Activated T-helper 9 cell treated with anti-CD3 and anti-CD28 coated beads, Interleukin-2, amount 50 U/mL, for 16 hours (primary cell): ENCODE measurements at places on chromosomes 6 and 20.

DNA sequence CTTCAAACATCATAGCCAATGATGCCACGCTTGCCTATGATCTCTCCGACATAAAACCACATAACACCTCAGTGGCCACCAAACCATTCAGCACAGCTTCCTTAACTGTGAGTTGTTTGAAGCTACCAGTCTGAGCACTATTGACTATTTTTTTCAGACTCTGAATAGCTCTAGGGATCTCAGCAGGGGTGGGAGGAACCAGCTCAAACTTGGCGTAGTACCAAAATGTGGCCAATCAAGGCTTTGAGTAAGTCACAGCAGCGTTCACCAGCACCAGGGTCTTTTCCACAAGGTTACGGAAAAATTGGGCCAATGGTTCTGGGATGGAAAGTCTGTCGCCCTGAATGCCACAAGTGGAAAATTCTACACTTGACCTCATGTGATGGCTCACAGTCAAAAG is 70.6 kb downstream of the SMPDL3A start:
- no peak for DNase-seq

GRCh38 chr6:169396554-169397163 is 143.0 kb upstream of the THBS2 start:
- no peak for DNase-seq

DNA sequence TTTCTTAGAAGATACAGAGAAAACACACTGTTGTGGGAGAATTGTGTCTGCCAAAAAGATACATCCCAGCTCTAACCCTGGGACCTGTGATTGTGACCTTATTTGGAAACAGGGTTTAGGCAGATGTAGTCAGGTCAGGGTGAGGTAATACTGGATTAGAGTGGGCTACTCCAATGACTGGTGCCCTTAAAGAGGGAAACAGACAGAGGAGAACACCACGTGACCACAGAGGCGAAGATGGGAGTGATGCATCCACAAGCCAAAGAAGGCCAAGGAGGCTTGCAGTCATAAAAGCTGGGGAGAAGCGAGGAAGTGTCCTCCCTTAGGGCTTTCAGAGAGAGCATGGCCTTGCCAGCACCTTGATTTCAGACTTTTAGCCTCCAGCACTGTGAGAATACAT is 35.6 kb downstream of the SLC52A3 start:
- no peak for DNase-seq

DNA sequence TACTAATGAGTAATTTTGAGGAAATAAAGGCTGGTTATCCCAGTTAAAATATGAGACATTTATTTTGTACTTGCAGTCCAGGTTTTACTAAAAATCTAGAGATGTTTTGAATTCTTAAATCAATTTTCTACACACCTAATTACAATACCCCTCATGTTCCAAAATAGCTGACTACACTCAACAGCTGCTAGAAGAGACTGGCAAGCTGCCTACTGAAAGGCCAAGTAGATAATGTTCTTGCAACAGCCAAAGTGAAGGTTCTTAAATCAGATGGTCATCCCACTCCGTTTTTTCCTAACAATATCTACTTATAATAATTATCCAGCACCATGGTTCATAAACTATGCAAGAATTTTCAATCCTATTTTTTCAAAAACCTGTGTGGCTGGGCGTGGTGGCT is 69.0 kb downstream of the DTNBP1 start:
- DNase-seq, result no peak

DNA sequence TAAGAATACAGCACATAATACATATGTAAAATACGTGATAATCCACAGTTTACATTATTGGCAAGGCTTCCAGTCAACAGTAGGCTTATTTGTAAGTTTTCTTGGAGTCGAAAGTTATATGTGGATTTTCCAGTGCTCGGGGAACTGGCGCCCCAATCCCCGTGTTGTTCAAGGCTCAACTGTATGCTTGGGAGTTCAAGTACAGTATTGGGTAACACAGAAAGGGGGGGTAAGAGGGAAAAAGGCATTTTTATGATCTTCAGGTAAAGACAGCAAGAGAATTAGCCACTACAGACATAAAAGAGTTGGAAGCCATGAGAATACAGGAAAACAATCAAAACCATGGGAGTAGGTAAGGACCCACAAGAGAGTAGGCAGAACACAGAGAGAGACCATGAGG is 16.4 kb downstream of the PSMB1 start:
- no peak for DNase-seq

DNA sequence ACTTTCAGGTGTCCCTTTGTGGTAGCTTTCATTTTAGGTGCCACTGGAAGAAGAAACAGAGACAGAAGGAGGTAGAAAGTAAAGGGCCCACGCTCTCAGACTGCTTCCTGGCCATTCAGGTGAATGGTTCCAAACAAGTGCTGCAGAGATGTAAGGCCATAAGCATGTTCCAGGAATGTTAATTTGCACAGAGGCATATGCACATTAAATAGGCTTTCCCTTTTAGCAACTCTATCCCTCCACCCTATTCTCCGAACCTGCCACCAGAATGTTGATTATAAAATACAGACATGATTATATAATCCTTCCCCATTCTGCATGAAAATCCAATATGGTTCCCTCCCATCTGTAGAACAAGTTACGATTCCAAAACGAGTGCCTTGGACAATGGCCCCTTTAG is 297.2 kb downstream of the C6orf118 start:
- DNase-seq, result no peak

- no peak for DNase-seq
These were observed 5.0 kb upstream of the RTF2 start for GRCh38 chr20:56463428-56463827.

DNA sequence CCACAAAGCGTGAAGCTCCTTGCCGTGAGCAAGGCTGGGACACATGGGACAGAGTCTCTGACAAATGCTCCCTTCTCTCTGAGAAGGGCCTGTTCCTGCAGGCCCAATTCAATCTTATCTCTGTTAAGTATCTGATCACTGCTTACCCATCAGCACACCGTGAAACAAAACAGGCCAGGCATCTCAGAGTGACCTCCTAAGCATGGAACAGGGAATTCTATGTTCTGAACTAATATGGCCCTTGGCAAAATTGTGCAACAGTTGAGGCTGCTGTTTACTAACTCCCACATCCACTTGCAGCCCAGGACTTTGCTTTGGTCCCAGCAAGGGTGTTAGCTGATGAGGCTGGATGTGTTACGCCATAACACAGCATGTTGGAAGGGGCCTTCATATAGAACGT is 79.2 kb downstream of the GCLC start:
- DNase-seq, result no peak

GRCh38 chr6:166589337-166589731 is 2.9 kb upstream of the RAMACL start:
- DNase-seq, result no peak

- DNase-seq, result no peak
These were observed 11.5 kb upstream of the CDKN1A start for GRCh38 chr6:36666826-36667591.

DNA sequence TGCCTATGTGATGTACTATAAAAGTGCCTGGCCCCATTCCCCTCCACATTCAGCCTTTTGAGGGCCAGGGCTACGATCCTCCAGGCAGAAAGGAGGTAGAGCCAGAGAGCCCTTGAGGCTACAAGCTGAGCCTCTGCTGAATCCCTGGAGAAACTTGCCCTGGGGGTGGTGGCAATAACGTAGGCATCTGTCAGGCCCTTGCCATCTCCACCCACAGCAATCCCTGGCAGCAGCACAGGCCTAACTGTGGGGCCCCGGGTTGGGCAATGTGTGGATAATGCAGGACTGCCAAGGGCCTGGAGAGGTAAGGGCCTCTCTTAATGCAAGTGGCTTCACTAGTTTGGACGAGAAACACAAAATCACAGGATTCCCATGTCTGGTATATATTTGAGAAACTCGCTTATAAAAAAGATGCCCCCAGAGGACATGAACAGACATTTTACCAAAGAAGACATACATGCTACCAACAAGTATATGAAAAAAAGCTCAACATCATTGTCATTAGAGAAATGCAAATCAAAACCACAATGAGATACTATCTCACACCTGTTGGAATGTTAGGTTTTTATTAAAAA is 99.0 kb downstream of the QRSL1 start:
- no peak for DNase-seq

DNA sequence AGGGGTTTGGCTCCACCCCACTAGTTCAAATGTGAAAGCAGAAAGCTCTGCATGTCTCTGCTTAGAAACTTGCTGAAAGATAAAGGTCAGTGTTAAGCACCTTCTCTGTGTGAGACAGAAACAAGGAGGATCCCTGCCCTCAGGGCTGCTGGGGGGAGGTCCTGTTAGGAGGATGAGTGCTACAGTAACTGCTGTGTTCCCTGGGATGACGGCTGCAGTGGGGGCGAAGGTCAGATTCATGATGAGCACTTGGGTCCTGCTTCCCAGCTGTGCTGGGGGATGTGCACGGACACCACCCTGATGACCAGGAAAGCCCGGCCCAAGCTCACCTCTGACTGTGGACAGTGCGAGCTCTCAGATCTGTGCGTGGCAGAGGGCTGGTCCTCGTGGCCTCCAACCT is 252.6 kb downstream of the DLL1 start:
- no peak for DNase-seq

- DNase-seq, result no peak
These were observed 13.4 kb downstream of the UST start for GRCh38 chr6:148760258-148760534.

DNA sequence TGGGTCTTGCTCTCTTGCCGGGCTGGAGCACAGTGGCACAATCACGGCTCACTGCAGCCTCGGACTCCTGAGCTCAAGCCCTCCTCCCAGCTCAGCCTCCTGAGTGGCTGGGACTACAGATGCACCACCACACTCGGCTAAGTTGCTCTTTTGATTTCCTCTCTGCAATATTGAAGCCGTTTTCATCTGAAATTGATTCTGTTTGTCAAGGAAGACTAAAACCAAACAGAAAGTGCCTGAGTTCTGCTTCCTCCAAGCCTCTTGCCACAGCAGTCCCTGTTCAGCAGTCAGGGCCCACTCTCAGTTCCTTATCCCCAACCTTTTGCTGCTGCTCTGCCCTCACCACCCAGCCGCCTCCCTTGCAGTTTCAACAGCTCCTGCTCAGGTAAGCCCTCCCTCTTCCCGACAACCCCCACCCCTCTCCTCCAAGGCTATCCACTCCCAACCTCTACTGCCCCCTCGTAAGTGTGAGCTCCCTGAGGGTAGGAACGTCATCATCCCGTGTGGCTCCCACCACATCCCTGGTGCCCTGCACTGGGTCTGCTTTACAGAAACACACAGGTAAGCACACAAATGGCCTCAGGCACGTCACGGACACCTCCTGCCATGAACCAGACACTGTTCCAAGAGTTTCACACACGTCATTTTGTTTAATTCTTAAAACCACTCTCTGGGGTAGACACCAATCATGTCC is 70.7 kb upstream of the TAB2 start:
- no peak for DNase-seq

DNA sequence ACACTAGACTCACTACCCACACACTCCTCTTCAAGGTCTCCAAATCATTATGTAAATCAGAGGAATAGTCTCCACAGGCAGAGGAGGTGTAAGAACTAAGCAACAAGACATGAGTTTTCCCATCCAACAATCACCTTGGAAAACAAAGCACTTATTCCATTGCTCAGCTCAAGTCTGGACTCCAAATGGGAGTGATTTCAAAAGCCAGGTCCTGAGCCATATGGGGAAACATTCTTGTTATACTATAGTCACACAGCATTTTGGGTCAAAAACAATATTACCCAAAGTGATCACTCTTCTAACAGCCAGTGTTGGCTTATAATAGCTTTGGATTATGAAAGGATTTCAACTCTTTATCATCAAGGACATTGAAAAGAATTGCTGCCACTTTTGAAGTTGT is 3.6 kb upstream of the PRPH2 start:
- no peak for DNase-seq

- DNase-seq, result no peak
These were observed 22.6 kb downstream of the FOXP4 start for GRCh38 chr6:41568585-41569384.

DNA sequence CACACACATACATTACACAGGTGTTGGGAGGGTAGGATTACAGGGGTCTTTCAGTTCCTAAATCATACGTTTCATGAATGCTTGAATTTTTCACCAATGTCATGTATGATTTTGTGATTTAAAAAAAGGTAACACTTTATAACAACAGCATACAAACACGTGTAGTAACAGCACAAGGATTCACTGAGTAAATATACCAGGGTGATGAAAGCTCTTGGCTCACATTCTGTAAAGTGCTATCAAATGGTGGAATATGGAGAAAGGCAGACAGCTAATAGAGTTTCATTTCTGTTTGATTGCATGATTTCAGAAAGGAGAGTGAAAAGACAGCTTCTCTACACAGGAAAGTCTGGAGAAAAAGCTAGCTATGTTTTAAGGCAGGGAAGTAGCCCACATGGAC is 231.9 kb downstream of the CD83 start:
- no peak for DNase-seq

GRCh38 chr6:144353871-144354314 is 68.8 kb downstream of the UTRN start:
- DNase-seq, result no peak

DNA sequence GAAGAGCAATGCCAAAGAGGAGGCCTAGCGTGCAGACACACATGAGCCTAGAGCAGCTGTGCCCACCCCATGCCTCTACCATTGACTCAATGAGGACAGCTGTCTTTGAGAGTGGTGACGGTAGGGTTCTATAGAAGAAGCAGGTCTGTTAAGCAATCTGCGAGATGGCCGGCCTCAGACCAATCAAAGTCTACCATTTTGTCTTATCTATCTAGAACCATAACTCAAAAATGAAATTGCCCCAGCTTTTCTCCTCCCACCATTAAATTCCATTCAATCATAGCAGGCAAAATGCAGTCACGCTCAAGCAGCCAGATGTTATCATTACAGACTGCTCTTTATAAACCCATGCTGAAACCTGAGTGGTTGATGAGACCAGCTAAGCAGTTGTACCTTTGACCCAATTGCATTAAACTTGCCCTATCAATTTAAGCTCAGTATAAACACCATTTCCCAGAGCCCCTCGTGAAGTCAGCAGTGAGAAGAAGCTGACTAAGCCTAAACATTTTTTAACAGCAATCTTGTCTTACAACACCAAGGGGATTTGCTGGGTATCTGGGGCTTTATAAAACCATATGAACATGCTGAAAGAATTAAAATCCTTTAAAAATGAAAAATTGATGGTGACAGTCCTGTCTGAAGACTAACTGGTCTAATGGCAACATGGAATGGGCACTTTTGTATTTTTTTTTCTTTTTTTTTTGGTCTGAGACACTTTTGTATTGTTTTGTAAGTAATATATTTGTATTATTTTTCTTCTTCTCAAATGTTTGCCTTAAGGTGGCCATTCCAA is 57.5 kb downstream of the FOXC1 start:
- DNase-seq, result no peak

DNA sequence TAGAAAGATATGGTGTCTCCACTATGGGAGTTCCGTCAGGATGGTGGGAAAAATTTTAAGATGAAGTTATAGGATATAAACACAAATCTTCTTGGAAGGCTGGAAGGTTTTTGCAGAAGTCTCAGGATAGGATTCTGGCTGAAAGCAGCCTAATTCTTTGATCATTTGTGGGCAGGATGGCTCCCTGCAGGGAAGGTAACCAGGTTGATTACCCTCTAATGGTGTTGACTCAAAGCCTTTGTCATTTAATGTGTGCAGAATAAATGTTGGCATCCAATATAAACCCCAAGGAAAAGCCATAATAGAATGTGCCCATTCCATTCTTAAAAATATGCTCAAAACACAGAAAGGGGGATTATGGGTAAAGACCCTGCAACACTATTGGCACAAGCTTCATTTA is 204.3 kb downstream of the EPM2A start:
- no peak for DNase-seq

- no peak for DNase-seq
These were observed 19.5 kb downstream of the ZNF311 start for GRCh38 chr6:28985462-28986164.

- DNase-seq, result no peak
These were observed 12.6 kb downstream of the TINAG start for GRCh38 chr6:54320871-54321270.
